Amniotic stem cell (primary cell): ENCODE measurements at places on chromosomes 16 and 17.

- no peak for DNase-seq
Measured at GRCh38 chr17:30908717-30909420, 2.8 kb upstream of the TEFM start.

DNA sequence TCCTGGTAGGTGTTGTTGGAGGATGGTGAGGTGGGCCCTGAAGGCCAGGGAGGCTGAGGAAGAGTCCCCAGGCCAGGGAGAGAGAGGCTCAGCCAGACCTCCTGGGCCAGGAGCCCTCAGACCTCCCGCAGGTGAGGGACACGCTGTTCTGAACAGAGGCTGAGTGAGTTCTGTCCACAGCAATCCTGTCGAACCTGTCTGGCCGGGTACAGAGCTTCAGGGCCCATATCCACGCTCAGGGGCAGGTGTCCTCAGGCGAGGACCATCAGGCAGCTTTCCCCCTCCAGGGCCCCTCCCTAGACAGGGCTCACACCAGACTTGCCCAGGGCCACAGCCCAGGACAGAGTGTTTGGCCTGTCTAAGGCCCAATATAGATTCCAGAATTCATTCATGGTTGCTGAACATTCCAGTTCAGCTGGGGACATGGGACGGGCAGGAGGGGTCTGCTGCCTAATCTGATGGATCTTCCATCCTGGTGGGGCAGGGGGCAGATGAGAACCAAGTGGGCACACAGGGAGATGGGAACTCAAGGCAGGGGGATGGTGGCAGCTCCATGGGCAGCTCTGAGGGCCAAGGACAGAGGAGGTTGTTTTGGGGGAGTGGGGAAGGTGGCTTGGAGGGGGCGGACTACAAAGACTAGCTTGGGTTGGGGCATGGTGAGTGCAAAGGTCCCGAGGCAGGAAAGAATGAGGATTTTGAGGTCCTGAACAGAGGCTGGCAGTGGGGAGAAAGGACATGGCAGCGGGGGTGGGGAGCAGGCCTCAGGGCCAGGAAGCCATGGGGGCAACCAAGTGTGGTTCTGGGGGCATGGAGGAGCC is 23.4 kb upstream of the MPRIP start:
- DNase-seq = no peak

GRCh38 chr17:82949361-82949760 is 109.5 kb upstream of the ZNF750 start:
- no peak for DNase-seq

- DNase-seq = no peak
Measured at GRCh38 chr17:68489919-68490318, 22.3 kb upstream of the PRKAR1A start.

DNA sequence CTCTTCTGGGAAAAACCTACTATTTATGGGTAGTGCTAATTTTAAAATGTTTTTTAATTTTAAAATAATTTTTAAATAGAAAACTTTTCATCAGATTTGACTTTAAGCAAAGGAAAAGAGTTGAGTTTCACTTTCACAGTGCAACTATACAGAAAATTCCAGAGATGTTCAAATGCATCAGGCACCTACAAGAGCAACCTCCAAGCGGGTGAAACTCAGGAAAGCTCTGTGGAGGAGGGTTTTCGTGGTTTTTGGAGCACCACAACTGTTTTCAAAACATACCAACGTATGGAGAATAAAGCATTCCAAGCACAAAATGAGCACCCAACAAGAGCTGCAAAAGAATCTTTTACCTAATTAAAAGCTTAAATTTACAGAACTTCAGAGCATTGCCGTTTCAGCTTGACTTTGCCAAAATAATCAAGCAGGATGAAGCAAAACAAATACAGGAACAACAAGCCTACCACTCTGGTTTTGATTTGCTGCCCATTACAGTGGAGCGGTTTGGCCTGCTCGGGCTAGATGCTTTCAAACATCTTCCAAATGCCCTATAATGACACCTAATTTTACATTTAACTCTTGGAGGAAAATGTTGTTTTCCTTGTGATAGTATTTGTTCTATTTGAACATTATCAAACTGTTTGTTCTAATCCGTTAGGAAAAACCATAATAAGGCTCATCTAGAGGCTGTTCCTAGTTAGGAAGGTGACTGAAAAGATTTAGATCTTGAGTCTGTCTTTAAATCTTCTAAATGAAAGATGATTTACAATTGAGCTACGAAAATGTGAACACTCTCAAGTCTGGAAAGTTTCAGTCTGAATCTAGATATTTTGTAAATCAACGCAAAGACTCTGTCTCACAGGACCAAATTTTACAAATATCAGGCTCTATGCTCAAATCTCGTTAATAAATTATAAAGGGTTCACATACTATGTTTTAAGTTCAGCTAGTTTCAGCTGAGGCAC is 34.5 kb downstream of the NACA2 start:
- DNase-seq = no peak

- DNase-seq = no peak
Measured at GRCh38 chr16:1678500-1679098, 520 bp downstream of the JPT2 start.

- no peak for DNase-seq
Measured at GRCh38 chr17:50774225-50774803, 7.0 kb upstream of the ANKRD40CL start.

DNA sequence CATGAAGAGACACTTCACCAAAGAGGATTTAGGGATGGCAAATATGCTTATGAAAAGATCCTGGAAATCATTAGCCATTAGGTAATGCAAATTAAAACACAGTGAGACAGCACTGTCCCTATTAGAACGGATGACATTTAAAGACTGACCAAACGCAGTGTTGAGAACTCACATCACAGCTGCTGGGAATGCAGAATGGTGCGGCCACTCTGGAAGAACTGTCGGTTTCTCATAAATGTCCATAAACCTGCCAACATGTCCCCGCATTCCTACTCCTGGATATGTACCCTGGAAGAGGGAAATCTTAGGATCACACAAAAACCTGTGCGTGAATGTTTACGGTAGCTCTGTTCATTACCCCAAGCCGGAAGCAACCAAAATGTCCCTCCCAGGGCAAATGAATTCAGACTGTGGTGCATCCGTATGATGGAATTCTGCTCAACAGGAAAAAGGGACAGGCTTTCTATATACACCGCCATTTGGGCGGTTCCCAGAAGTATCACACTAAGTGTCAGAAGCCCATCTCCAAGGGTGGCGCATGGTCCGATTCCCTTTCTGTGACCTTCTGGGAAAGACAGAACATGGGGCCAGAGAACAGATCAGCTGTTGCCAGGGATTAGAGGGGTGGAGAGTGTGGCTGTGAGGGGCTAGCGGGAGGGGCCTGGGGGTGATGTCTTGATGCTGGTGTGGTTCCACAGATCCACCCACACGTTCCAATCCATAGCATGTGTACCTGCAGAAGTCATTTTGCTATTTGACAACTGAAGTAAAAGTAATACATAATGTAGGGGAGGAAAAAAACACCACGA is 197.2 kb upstream of the CHMP6 start:
- DNase-seq = no peak

- no peak for DNase-seq
Measured at GRCh38 chr17:77462553-77463497, 322.1 kb downstream of the SEC14L1 start.

- no peak for DNase-seq
Measured at GRCh38 chr16:67555795-67556212, 6.5 kb upstream of the CTCF start.

- DNase-seq = peak; percentile 58
Measured at GRCh38 chr17:8991514-8992285, 26.2 kb upstream of the PIK3R5 start.

GRCh38 chr17:40062329-40063186 is at the start of gene THRA:
TSS of gene THRA (plus strand) at chr17:40062965. CDS start at chr17:40074489, 11,524 bp downstream.
- peak; percentile 32 for DNase-seq

- DNase-seq = no peak
Measured at GRCh38 chr16:85735225-85735635, 15.7 kb downstream of the C16orf74 start.

- peak; percentile 52 for DNase-seq
Measured at GRCh38 chr17:43900183-43900857, 7.0 kb downstream of the MPP2 start.

DNA sequence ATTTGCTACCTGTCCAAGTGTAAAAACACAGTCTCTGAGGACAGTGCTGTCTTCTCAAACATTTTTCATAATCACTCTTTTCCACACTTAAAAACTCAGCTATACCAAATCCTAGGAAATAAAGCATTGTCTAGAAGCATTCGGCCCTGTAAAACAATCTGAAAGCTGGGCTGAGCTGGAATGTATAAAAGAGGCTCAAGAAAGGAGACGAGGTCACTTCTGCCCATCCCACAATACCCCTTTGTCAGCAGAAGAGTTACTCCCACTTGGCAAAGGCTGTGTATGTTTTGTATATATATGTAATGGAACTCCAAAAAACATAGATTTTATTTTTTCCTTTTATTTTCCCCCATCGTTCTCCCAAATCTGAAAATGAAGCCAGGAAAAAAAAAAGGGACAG is 43.9 kb downstream of the STH start:
- DNase-seq = no peak

- no peak for DNase-seq
Measured at GRCh38 chr17:62064791-62065563, at the start of gene MED13. TSS of gene MED13 (minus strand) at chr17:62065278. CDS start at chr17:62065205, 73 bp downstream.

DNA sequence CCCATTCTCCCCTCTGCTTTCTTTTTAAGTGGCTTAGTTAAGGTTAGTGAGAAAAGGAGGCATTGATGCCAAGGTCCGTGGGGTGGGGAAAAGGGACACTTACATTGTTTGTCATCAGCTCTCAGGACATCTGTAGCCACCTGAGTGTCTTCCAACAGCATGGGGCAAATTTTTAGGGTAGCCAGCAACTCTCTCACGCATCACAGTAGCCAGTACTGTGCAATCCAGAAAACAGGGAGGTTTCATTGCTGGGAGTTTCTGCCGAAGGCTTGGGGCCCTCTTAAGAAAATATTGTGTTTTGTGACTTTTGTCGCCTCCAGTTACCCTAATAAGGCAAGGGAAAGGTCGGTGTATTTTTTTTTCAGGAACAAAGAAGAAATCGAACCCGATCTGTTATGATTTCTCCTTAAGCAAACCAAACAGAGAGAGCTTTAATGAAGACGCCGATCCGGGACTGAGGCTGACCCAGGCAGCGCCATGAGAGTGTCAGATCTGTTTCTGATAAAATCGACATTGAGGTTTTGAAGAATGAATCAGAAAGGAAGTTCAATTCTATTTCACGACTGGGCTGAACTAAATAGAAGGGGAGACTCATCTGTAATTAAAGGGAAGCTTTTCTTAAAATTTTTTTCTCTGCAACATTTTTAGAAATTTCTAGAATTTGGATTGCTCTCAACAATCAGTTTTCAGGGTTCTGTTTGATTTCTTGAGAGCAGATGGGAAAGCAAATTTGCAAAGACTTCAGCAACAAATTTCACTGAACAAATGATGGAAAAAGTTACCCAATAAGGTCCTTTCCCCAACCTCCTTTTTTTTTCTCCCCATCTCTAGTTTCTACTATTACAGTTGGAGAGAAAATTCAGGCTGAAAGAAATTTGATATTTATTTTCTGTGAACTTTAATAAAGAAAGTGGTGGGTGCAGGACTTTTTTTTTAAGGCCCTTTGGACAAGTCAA is 144.7 kb upstream of the IRX3 start:
- DNase-seq = peak; percentile 23

- no peak for DNase-seq
Measured at GRCh38 chr17:59490216-59490615, 75.2 kb upstream of the DHX40 start.

- no peak for DNase-seq
Measured at GRCh38 chr17:83145358-83145738, 65.9 kb downstream of the METRNL start.

DNA sequence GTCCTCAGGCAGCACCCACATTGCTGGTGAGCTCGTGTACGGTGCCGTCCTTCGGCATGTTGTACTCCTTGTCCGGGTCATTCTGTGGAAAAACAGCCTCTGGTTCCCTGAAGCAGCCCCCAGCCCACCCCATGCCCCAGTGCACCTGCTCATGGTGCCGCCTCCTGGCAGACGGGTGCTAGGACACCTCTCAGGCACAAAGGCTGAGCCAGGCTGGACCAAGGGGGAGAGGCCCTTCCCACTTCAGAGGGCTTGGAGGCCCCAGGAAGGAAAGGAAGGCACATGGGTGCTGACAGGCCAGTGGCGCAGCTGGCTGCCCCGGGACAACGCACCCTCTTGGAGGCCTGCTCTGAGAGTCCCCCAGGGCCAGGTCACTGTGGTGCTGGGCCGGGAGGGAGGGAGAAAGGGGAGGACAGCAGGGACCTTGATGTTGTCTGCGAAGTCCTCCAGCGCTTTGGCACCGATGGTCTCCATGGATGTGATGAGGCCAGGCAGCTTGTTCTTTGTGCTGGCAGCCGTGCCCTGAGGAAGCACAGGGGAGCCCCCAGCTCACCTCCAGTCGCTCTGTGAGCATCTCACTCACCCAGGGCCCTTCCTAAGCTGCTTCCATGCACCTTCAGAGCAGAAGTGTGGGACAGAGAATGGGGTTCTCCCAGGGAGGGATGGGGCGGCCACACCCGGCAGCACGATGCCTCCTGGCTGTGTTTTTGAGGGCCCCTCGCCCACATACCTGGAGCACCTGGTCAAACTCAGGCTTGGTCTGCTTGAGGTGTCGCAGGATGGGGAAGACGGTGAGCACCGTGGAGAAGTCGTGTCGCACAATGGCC is 9.3 kb downstream of the ZACN start:
- no peak for DNase-seq

GRCh38 chr16:69885722-69886121 is 65.4 kb upstream of the CLEC18A start:
- no peak for DNase-seq

DNA sequence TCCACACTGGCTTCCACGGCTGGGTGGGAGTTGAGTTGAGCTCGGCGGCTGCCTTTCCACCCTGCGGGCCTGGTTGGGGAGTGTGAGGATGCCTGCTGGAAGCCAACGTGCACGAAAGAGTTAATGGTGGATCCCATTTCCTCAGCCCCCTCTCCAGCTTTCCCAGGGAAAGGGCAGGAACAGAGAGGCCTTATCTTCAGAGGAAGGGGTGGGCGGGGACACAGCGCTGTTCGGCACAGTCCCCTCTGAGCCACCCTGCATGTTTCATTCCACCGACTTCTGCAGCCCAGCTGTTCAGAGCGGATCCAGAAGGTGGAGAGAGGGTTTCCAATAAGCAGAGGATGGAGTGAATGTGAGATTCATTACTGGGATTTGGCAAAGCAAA is 295.3 kb downstream of the SEC14L1 start:
- no peak for DNase-seq

DNA sequence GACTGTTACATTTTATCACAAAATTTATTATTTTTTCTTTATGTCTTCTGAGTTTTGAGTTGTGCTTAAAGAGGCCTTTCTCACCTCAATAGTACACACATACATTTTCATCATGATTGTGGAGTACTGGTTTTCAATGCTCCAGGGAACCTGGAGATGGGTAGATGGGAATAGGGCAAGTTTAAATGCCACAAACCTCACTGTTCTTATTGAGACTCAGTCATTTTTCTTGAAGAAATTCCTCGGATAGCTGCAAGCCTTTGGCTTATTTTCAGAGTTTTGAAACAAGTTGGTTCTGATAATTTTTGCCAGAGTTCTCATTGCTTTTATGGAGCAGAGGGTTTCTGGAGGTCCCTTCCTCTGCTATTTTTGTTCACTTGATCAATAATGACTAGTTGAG is 34.9 kb downstream of the EFCAB13 start:
- DNase-seq = no peak
